Memory B cell (primary cell): ENCODE measurements at places on chromosomes 11 and 22.

DNA sequence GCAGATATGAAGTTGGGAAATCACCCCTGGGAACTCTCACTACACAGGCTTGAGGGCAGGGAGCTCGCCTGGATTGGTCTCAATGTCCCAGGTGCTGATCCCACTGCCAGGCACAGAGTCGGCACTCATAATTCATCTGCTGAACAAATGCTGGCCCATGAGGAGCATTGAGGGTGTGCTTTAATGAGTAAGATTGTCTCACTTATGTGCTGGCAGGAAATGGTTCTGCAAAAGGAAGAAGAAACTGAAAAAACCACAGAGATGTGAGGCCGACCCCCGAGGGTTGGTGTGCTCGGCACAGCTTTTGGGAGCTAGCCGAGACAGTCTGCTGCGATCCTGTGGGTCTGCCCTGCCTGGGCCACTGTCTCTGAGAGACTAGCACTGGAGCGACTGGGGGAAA, 9.4 kb downstream of the PLAAT2 start:
- no peak for DNase-seq

- no peak for DNase-seq
These were observed 67.7 kb downstream of the IGLL5 start for GRCh38 chr22:22955276-22955798.

DNA sequence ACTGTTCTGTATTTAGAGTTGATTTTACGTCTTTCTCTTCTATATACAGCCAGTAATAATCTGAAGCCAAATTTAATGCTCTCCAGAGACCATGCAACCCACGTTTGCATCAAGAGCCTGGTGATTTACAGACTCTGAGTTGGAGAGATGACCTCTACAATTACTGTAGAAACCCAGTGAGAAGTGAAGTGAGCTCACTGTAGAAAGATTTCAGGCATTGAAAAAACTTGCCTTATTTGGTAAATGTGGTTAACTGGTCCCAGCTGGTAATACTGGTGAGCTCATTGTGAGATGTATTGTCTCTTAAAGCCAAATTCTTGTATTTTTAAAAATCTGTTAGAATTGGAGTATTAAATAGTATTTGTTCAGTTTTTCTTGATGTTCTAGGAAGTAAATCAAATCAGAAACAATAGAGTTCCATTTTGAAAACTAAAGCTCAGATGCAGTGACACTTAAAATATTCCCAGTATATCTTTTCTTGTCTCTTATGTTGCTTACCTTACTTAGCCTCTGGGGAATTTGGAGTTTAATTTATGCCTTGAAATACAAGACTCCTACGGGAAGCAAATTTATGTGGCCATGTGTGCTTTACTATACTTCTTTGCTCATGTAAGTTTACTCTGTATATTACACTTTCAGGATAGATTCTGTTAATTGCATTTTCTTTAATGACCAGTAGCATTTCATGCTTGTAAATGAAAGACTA, 189.9 kb downstream of the ARHGAP42 start:
- DNase-seq = no peak

- no peak for DNase-seq
These were observed 14.7 kb downstream of the ZBTB44 start for GRCh38 chr11:130299978-130300377.

DNA sequence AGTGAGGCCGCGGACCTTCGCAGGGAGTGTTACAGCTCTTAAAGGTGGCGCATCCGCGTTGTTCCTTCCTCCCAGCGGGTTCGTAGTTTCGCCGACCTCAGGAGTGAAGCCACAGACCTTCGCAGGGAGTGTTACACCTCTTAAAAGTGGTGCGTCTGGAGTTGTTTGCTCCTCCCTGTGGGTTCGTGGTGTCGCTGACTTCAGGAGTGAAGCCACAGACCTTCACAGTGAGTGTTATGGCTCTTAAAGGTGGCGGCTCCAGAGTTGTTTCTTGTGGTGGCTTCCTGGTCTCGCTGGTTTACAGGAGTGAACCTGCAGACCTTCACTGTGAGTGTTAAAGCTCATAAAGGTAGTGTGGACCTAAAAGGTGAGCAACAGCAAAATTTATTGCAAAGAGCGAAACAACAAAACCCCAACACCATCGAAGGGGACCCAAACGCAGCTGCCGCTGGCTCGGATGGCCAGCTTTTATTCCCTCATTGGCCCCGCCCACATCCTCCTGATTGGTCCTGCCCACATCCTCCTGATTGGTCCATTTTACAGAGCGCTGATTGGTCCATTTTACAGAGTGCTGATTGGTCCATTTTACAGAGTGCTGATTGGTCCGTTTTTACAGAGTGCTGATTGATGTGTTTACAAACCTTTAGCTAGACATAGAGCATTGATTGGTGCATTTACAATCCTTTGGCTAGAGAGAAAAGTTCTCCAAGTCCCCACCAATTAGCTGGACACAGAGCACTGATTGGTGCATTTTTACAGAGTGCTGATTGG, 1.2 kb upstream of the TMEM45B start:
- no peak for DNase-seq
